CD4-positive, alpha-beta T cell treated with Interleukin-21 for 1 hour (primary cell): ENCODE measurements at places on chromosomes 7 and 10.
A peak's percentile ranks its signal among the peaks of the same experiment; 100 is the strongest.

- no peak for DNase-seq
Measured at GRCh38 chr10:15897287-15897686, 37.0 kb upstream of the MINDY3 start.

- no peak for DNase-seq
Measured at GRCh38 chr10:106582291-106582690, 582.2 kb downstream of the SORCS1 start.

DNA sequence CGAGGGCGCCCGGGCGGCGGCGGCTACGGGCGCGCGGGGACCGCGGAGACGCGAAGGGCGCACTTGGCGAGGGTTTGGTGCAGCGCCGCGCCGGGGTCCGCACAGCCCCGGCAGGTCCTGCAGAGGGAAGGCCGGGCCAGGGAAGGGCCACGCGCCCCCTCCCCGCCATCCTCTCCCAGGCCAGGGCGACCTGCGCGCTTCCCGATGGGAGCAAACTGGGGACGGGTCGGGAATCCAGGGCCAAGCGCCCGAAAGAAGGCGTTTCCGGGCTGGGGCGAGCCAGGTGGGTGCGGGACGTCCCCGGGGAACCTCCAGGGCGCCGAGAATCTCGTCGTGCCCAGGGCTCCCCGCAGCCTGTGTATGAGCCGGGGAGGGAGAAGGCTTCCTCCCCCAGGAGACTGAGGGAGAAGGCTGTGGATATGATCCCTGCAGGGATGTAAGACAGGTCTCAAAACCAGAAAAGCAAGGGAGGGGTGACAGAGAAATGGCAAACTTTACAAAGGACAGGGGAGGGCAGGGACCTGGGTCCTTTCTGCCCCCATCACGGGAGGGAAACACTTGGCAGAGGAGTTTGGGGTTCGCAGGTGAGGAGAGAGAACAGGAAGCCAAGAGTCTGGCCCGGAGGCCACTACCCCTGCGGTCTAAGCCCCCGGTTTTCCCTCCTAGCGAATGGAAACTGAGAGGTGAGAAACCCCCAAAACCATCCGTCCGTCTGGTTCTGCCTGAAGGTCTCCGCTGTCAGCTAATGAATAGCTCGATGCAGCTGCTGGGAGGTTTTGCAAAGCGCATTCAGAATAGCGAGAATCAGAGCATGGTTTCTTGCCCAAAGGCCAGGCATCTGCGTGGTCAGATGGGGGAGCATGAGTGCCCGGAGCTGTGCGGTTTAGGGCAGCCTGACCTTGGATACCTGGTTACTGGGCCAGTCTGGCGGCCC lies 674 bp downstream of the AMZ1 start:
- no peak for DNase-seq

- DNase-seq = peak; percentile 2
Measured at GRCh38 chr7:126856691-126857291, 395.9 kb downstream of the GRM8 start.

DNA sequence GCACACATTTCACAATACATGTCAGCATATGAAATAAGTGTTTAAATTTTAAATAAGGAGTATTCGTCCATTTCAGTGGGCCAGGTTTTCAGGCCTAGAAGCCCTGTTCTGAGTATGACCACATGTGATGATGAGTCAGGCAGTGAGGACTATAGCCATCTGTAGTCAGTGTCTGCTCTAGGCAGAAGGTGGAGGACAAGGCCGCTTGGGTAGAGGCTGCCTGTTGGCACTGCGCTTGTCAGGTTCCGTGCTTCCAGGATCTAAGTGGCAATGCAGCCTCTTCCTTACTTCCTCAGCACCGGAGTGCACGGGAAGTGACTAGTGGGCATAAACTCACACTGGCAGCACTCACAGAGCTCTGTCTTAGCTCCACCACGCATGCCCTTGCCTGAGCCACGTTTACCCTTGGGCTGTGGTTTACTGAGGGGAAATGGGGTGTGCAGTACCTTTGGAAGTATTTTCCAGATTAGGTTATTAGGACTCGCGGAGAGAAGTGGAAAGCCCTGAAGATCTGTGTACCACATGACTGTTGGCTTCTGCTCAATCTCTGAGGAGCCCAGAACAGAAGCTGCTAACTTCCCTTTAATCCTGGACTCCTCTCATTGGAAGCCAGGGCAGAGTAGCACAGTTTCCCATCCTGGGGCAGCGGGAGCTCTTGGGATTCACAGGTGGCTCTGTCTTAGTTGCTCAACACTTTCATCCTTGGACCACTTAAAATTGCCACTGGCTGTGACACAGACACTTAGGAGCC lies 87.5 kb upstream of the GJD4 start:
- DNase-seq = no peak

- DNase-seq = no peak
Measured at GRCh38 chr7:44318332-44318731, 7.1 kb downstream of the CAMK2B start.

DNA sequence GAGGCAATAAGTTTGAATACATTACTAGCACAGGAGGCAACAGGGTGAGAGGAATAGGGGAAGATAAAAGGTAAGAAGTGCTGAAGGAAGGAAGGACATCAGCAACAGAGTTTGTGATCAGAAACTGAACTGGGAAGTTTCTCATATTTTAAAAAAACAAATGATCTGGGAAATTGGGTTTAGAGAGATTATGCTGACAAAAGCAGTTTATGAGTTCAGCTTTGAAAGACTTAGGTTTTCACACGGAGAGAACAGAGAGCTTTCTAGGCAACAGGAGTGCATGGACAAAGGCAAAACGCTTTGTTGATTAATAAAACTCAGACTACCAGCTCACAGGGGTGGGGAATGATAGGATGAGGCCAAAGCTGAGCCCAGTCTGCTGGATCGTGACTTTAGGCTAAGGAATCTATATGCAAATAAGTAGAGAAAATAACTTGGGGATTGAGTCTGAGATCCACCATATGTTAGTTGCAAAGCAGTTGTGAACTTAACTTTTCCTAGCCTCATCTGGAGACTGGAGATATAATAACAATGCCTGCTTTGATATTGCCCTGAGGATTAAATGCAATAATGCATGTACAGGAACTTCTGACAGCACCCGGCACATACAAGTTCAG lies 4.2 kb downstream of the OSBPL3 start:
- DNase-seq = no peak
